NCI-H1417 treated with DMSO at 0.1 percent for 48 hours (cell line): ENCODE measurements at places on chromosomes 16 and 17.

DNA sequence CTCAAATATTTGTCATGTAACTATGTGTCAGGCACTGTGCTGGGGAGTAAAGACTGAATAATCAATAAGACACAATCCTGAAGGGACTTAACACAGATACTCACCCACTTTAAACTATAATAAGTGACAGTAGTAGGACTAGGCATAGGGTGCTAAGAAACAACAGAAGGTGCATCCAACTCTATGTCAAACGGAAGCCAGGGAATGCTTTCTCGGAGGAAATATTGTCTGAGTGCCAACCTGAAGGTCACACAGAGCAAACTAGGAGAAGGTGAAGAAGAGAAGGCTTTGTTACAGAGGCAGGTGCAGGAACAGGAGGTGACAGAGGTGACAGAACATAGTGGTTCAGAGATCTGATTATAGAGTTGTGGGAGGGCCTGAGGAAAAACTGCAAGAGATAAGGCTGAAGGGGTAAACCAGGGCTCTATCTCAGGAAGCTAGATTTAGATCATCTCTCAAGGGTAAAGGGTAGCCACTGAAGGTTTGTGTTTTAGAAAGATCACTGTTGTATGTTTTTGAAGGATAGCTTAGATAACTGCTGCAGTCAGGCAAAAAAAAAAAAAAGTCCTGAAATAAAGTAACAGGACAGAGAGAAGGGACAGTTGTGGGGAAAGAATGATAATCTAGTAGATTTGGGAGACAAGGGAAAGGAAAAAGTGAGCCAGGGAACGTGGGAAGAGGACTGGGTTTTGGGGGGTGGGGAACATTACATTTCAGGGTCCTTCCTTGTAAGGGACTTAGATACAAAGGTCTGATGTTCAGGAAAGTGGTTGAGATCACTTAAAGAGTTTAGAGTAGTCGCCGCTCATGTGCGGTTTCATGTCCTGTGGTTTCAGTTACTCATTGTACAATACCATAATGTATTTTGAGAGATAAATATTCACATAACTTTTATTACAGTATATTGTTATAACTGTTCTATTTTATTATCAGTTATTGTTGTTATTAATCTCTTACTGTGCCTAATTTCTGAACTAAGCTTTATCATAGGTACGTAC lies 85.6 kb upstream of the NETO2 start:
- no peak for DNase-seq

DNA sequence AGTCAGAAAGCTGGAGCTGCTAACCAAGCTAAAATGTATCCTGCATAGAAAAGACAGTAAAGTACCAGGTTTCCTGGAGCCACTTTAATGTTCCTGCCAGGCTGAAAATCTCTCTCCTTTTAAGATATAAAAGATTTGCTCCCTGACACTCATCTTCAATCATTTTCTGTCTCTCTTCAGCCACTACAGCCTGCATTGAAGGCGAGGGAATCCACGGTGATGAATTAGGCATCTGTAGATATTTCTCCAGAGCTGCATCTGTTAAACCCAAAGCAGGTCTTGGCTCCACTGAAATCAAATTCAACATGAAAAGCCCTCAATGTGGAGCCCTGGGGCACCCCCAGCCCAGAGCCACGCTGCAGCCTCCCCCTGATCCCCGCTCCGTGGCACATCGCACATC lies 94.7 kb upstream of the CRHR1 start:
- DNase-seq = no peak

DNA sequence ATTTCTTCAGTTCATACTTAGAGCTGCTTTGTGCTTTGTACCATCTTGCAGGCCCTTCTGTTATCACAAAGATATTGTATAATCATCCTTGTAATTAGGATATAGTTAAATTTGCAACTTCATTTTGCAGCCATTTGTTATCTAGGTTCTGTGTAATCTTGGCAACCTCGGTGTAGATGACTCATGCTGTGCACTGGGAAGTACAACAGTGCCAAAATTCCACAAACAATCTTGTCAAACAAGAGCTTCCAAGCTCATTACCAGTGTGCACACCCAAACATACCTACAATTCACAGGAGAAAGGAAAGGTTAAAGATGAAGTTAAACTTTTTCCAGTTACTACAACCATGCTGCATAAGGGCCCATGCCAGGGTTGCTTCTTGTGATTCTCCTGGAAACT lies 1231.8 kb downstream of the CDH11 start:
- DNase-seq = no peak

DNA sequence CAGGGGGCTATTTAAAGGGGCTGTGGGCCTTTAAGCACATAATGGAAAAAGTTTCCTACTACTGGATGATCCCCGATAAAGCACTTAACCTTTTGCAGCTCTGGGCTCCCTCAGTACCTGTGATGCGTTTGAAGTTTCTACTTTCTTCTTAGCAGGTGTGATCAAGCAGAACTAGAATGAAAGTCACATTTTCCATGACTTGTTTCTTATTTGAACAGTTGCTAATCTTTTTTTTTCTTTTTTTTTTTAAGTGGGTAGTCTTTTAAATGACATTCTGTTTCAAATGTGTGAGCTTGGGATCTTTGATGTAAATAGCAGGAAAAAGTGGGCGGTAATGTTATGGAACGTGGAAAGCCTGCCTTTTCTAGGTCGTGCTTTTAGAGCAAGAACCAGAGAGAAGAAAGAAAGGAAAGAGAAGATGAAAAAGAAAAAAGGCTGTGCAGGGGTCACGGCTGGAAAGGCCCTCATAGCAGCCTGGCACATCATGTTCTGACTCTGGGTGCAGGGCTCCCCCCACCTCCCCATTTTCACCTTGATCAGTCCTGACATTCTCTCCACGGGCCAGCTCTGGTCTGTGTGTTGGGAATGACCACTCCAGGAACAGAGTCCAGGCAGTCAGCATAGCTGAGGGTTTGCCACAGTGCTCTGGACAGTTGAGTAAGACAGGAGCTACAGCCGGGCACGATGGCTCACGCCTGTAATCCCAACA lies 150.6 kb downstream of the CLEC16A start:
- DNase-seq = no peak

DNA sequence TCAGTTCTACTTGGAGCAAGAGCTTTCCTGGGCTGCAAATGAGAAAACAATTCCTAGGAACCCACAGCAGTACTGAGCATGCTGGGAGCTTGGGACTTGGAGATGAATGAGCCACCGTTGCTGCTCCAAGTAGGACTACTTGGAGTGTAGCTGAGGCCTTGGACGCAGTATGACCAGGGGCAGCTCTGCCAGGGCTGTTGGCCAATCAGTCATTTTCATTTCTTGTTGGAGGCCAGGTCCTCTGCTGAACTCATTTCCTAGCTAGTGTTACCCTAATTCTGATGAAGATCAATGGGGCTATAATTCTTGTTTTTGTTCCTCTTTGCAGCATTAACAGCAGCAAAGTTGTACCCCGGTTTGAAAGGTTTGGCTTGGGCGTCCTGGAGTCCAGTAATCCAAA lies 8.0 kb upstream of the LGALS9 start:
- DNase-seq = no peak

GRCh38 chr17:17675925-17676534 lies 5.2 kb upstream of the RAI1 start:
- no peak for DNase-seq

- no peak for DNase-seq
Observed at GRCh38 chr17:2037155-2037554, 4.7 kb upstream of the OVCA2 start.

GRCh38 chr17:2057760-2058585 lies 3.1 kb downstream of the HIC1 start:
- no peak for DNase-seq

DNA sequence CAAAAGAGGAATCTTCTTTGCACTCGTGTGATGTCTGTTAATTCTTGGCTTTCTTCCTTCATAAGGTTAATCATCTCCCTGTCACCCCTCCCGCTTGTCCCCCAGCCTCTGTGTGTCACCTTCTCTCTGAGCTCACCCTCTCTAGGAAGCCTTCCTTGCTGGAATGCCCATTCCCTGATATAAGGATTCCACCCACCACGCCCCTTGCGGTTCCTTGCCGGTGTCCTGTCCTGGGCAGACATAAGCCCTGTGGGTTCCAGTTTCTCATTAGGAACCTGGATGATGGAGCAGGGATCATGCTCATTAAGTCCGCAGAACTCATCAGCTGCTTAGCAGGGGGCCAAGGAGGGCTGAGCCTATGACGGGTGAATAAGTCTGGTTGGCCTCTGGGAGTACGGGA lies 559.3 kb downstream of the MAF start:
- DNase-seq = no peak

- no peak for DNase-seq
Observed at GRCh38 chr16:71843572-71843971, 2.2 kb upstream of the ATXN1L start.

GRCh38 chr17:40647624-40648383 lies at the start of gene SMARCE1:
SMARCE1 (minus strand) TSS chr17:40647818; CDS start chr17:40645802, 2,016 bp downstream.
- peak; percentile 46 for DNase-seq

DNA sequence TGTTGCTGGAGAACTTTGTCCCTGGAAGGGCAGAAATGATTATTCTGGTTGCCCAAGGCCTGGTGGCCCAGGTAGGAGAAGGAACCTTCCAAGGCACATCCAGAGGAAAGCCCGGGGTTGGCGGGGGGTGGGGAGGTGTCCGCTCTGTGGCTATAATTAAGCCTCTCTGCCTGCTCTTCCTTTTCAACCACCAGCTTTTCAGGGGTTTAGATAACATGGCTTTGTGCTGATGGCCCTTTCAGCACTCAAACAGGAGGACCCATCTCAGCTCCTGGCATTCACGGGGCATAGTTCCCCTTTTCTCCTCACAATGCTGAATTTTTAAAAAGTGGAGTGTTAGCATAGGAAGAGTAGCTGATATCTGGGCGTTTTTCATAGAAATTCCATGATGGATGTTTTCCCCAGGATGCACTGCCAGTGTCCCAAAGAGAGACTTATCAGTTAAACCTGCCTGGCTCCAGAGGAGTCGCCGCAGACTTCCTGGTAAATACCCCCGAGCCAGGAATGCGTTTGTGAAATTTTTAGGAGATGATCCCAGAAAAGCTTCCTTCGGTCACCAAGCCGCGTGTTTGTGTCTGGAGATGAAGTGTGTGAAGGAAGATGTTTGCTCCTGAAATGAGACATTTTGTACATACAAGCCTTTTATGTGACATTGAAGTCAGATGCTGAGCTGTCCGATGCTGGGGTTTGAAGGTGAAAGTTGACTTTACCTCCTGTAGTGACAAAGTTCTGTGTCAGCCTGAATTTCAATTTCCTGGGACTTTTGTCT lies 188.5 kb downstream of the MSI2 start:
- DNase-seq = no peak

DNA sequence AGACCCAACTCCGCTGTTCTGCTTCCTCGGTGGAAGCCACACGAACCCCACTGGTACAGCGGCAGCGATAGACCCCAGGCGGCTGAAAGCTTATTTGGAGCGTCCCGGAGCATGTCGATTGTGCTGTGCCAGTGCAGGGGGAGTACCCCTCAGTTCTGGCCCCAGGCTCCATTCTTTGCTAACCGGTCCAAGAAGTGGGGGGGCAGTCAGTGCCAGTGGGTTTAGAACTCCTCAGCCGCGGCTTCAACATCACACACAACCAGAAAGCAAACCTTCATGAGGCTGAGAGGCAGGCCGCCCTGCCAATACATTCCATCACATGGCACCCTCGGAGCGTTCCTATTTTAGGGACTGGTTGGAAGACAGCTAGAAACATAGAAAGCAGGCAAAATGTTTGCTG lies 1.7 kb upstream of the MNT start:
- no peak for DNase-seq

- no peak for DNase-seq
Observed at GRCh38 chr16:1260101-1260680, 4.3 kb downstream of the TPSD1 start.

DNA sequence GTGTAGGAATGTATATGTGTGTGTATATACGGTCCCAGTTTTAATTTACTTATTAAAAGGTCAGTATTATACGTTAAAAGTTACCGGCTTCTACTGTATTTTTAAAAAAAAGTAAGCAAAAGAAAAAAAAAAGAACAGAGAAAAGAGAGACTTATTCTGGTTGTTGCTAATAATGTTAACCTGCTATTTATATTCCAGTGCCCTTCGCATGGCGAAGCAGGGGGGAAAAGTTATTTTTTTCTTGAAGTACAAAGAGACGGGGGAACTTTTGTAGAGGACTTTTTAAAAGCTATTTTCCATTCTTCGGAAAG lies 1.6 kb downstream of the NOG start:
- DNase-seq = no peak

DNA sequence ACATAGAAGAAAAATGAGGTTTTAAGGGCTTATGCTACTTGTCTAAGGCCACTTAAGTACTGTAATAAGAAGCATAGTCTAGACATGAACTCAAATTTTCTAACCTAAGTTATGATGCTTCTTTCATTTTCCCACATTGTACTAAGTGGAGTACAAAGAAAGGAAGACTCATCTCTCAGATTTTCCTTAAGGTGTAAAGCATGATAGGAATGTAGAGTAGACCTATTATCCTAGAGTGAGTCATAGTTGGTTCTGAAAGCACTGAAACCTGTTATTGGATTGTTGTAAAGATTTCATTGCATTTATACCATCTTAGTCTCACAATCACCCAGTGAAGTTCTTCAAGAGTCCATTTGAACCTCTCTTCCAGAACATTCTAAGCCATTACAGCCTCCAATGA lies 343.8 kb downstream of the TOX3 start:
- no peak for DNase-seq

DNA sequence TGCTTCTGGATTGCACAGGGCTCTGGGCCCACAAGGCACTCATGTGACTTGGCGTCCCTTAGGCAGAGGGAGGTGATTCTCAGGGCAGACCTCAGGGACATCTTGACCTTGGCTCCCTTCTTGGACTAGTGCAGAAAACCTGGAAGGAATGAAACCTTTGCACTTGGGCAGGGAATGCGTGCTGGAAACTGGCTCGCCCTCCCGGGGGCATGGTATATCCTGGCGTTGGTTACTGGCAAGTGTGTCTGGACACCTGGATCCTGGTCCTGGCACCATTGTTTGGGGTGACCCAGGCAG lies 63.5 kb upstream of the LGALS9 start:
- no peak for DNase-seq

- peak; percentile 37 for DNase-seq
Observed at GRCh38 chr17:48231995-48232959, 124.7 kb downstream of the SNX11 start.

DNA sequence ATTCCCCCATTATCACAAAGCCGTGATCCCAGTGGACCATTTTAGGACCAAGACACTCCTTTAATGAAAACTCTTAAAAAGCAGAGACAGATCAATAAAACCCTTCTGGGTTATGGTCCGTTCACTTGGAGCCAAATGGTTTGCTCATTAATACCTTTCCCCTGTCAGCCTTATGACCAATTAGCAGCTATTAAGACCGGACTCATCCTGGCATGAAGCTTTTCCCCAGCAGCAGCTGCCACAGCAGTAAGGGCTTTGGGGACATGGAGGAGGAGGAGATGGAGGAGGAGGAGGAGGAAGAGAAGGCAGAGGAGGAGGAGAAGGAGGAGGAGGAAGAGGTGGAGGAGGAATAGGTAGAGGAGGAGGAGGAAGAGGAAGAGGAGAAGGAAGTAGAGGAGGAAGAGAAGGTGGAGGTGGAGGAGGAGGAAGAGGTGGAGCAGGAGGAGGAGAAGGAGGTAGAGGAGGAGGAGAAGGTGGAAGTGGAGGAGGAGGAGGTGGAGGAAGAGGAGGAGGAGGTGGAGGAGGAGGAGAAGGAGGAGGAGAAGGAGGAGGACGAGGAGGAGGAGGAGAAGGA lies 50.1 kb upstream of the IRX3 start:
- DNase-seq = no peak
